ENCODE measurements at places on chromosomes 6 and 20.

GRCh38 chr6:23414051-23414445 is 712.0 kb upstream of the NRSN1 start:
- no peak for DNase-seq

DNA sequence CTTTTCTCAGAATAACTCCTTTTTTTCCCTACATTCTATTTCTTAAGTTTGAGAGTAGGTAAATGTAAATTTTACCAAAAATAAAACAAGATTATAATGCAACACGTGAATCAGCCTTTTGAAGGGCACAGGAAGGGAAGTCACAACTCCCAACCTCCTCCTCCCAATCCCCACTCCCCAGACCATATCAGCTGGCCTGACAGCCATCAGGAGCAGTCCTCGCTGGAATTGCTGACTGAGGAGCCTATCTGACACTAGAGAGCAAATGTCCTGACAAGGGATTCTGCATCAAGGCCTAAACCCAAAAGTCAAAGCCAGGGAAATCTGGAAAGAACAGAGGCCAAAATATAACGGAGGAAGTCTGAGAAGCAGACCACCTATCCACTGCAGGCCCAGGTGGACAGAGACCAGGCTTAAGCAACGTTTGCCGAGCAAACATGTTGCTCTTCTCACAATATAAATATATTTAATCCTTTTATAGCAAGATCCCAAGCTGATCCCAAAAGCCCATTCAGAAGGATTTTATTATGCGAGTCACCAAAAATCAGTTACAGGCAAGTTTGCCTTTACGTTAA is 2.5 kb downstream of the RRAGD start:
- DNase-seq = no peak

DNA sequence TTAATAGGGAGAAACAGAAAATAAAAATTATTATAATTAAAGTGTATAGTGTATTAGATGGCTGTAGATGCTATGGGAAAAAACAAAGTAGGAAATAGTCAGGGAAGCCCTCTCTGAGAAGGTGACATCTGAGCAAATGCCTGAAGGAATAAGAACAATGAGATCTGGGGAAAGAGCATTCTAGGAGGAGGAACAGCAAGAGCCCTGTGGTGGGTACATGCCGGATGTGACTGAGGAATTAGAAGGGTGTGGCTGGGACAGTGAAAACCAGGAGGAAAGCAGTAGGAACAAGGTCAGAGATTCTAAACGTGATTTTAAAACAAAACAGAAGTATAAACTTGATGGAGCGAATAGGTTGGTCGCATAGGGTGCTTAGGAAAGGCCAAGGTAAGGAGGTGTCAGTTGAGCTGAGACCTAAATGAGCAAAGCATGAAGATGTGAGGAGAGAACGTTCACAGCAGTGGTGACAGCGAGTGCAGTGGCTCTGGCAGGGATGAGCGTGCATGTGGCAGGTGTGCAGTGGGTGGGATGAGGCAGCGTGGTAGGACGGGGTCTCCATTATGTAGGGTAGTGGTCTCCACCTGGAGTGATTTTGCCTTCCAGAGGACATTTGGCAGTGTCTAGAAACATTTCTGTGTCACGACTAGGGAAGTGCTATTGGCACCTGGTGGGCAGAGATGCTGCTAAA is 97.1 kb upstream of the MRPS10 start:
- no peak for DNase-seq

GRCh38 chr6:107563694-107564588 is 74.0 kb downstream of the SOBP start:
- no peak for DNase-seq

GRCh38 chr20:37528446-37529213 is 954 bp upstream of the BLCAP start:
- no peak for DNase-seq

DNA sequence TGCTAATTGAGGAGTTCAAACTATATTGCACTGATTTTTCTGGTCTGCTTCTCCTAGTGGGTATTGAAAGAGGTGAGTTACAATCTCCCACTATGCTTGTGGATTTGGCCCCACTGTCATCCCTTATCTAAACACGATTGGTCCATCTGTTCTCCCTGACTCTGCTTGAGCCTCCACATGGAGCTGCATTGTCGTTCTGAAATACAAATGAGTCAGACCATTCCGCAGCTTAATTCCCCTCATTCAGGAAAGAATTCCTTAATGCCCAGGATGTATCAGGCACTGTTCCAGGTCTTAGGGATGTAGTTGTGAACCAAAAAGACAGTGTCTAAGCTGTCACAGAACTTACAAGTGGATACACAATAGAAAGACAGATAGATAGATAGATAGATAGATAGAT is 461.9 kb downstream of the QKI start:
- DNase-seq = no peak

GRCh38 chr20:10714236-10714975 is 40.6 kb upstream of the JAG1 start:
- DNase-seq = no peak

GRCh38 chr6:125444006-125444923 is 142.5 kb upstream of the HDDC2 start:
- no peak for DNase-seq

DNA sequence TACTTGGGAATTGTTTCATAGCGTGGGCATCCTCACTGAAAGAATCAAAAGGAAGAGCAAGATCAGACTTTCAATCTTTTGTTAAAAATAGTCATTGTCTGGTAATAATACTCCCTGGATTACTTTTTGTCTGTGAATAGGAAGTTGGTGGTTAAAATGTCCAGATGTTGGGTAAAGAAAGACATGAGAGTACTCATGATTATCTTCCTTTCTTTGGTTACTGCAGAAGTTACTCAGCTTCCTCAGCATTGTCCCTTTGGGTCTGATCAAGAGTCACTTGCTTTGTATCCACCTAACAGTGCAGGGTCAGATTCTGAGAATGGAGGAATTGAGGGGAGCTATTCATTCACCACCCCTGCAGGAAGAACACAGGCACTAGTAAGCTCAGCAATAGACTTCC is 54.6 kb downstream of the RIN2 start:
- DNase-seq = no peak

GRCh38 chr6:97203343-97203742 is 79.7 kb downstream of the MMS22L start:
- no peak for DNase-seq

DNA sequence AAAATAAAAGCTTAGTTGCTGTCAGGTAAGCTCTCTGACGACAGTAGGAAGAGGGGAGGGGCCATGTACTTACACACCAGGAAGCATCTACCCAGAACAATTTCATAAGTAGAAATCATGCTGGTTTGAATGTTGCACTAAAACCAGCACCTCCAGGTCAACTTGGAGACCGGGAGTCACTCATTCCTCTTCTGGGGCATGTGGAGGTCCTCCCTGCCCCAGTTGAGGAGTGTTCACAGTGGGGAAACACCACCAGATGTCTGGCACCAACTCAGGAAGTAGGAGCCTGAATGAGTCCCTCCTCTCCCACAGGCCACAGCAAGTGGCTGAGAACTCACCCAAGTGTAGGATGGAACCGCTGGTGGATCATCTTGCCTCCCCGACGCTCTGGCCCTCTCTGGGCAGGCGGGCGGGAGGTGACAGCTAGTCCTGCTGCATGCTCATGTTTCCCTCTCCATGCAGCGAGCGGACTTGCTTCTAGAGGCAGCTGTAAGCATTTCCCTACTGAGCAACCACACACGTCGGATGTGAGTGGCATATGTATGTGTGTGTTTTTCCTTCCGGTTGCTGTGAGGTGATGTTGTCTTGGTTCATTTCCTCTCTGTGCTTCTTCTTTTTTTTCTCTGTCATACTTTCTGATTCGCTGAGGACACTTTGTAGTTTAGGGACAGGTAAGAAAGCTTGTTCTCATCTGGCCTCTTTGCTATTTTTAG is 149.5 kb upstream of the NEDD9 start:
- DNase-seq = no peak

- DNase-seq = no peak
Measured at GRCh38 chr20:23407781-23408464, 13.4 kb downstream of the NAPB start.

GRCh38 chr6:17879184-17879583 is 108.3 kb downstream of the KIF13A start:
- DNase-seq = no peak

DNA sequence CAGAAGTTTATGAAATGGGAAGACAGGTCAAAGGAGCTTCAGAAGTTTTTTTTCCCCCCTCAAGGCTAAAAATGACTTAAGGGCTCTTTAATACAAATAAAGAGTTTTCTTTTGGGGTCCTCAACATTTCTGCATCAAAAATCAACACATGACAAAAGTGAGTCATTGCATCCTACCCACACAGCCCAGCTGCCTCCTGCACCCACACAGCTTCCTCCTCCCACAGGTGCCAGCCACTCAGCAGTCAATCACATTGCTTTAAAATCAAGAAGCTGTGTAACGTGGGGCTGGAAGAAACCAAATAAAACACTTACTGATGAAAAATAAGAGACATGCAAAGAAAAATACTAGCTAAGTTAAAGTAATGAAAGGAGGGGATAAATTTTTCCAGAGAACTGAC is 68.5 kb downstream of the MAP3K5 start:
- DNase-seq = no peak

GRCh38 chr6:44800171-44800783 is 412.8 kb downstream of the CDC5L start:
- no peak for DNase-seq

GRCh38 chr6:77181749-77182148 is 281.5 kb downstream of the HTR1B start:
- DNase-seq = no peak

GRCh38 chr20:2865630-2866029 is 7.7 kb upstream of the PTPRA start:
- no peak for DNase-seq

- DNase-seq = peak; percentile 30
Measured at GRCh38 chr6:134517145-134517658, 199.3 kb upstream of the SGK1 start.

- DNase-seq = no peak
Measured at GRCh38 chr20:12827816-12828385, 180.9 kb upstream of the SPTLC3 start.

DNA sequence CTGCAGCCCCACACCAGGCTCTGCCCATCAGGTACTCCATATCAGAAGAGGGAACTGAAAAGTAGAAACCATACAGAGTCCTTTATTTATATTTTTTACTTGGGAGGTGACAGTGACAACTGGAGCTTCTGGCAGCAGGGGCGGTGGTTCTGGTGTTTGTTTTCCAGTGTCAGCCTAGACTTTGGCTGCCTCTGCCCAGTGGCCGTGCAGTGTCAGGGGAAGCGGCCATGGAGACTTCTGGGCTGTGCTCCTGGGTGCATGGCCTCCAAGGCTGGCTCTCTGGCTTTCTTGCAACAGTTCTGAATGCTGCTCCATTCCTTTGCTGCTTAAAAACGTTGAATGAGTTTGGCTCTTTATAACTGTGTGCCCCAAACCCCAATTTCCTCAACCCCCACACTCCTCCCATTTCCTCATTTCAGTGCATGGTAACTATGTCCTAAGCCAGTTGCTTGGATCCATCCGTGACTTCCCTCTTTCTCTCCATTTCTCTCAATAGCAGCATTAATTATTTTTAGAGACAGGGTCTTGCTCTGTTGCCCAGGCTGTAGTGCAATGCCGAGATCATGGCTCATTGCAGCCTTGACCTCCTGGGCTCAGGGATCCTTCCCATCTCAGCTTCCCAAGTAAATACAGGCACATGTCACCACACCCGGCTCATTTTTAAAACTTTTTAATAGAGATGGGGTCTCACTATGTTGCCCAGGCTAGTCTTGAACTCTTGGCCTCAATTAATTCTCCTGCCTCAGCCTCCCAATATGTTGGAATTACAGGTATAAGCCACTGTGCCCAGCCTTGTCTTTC is 141.1 kb upstream of the SGK1 start:
- DNase-seq = no peak

DNA sequence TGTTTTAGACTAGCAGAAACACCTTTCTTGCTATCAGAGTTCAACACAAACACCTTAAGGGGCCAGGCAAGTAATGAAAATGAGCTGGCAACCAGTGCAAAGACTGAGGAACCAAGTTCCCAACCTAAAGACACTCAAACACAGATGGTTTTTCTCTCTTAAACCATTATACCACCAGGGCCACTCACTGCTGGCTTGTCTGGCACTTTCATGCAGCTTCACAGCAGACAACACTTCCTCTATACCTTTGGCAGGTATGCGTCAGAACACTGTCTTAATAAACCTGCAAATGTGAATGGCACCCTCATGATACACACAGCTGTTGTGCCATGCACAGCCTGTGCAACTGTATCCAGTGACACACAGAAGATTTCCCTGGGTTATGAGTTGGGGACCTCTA is 41.6 kb downstream of the NFATC2 start:
- no peak for DNase-seq

DNA sequence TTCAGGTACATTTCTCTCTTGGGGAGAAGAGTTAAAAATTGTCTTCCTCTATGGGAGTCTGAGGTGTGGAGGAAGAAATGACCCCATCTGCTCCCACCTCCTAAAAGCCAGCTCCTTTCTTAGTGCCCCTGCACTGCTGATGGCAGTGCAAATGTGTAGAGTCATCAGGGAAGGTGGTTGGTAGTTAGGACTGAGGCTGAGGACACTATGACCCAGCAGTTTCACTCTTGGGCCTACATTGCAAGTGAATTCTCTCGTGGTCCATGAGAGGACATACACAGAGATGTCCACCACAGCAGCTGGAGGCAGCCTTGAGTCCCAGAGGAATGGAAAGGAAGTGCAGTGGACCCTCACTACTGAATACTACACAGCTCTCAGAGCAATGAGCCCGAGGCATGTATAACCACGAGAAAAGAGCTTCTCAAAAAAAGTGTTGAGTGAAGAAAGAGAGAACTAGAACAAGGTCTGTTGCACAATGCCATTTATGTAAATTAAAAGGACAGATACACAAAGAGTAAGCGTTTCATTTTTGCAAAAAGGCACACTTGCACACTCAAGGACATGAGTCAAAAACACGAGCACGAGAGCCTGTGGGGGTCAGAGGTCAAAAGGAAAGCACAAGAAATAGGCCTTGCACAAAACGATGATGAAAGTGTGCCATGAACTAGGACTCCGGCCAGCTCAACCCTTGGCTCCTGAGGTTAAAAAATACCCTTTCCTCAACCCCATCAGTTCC is 308.2 kb upstream of the PRND start:
- no peak for DNase-seq

DNA sequence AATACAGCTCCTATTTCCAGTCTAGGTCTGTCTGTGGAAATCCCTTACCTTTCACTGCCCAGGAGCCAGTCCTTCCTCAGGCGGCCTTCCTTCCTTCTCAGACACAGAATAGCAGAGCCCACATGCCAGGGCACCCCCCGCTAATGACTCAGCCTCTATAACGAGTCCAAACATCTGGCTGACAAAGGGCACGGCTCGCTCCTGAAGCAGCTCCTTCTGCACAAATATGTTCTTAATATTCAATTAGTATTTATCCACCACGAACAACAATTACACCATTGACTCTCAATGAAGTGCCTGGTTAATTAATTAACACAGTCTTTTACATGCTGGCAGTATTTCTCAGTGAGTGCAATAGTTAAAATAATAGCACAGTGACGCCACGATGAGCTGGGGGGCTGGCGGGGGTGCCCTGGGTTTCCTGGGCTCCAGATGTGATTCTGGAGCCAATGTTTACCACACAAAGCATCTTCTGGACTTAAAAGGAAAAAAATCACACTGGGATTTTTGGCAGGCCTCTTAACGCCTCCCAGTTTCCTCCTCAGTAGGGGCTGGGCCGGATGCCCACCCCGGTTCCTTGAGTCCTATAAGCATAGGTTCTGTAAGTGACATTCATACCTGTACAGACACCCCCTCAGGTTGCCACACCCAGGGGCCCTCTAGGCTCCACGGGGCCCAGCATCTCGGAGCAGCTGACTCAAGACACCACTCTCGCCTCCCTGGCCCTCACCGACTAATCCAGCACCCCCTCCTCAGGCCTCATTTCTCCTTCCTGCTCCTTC is 158.6 kb upstream of the MLN start:
- no peak for DNase-seq

- DNase-seq = no peak
Measured at GRCh38 chr20:37749218-37749617, 55.4 kb downstream of the CTNNBL1 start.
